ENCODE measurements at places on chromosomes 6 and 20.

GRCh38 chr6:36570264-36570663 lies 23.0 kb upstream of the STK38 start:
- no peak for DNase-seq

DNA sequence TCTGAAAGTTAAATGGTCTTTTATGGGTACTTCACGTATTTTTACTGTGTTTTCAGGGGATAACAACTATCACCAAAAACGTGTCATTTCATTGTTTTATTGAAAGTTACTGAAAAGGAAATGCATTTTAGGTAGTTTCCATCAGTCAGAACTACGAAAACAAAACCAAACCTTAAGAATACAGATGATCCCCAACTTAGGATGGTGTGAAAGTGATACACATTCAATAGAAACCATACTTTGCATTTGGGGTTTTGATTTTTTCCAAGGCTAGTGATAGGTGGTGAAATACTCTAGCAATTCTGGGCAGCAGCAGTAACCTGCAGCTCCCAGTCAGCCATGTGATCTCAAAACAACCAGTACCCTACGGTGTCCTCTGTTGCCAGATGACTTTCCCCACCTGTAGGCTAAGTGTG lies 25.9 kb upstream of the EFHC1 start:
- peak; percentile 34 for DNase-seq

- no peak for DNase-seq
Observed at GRCh38 chr6:119142041-119142440, 63.6 kb upstream of the FAM184A start.

DNA sequence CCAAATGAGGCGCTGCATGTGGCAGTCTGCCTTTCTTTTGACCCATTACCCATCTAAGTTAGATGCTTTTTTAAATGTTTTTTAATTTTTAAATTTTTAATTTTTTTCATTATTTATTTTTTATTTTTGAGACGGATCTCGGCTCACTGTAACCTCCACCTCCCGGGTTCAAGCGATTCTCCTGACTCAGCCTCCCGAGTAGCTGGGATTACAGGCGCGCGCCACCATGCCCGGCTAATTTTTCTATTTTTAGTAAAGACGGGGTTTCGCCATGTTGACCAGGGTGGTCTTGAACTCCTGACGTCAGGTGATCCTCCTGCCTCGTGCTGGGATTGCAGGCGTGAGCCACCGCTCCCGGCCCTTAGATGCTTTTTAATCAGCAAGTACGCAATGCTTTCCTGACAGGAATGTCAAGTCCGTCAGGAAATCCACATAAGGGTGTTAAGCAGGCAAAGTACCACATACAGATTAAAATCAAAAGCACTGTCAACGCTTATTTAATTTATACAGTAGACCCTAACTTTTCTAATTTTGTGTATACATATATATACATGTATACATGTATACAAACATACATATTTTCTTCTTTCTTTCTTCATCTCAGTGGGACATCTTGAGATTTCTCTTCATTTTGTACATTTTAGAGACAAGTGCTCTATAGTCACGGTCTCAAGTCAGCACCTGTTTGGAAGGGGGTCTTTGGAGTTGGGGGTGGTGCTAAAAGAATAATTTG lies 995 bp upstream of the GSTA4 start:
- peak; percentile 23 for DNase-seq

DNA sequence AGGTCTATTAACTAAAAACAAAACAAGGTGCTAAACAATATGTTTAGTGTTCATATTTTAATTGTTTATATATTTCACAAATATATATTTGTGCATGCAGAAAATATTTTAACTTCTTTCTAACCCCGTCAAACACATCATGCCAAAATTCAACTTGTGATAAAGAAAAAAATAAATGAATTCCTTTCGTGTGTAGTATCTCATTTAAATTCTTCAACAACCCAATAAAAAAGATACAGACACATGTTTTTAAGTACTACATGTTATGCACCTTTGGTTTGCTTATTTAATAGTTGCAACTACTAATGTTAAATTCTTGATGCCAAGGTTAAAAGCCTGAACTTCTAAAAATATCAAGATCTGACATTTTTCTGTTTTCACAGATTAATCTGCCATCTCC lies 252.4 kb downstream of the ESR1 start:
- no peak for DNase-seq

- no peak for DNase-seq
Observed at GRCh38 chr20:21259346-21259745, 43.8 kb upstream of the XRN2 start.

DNA sequence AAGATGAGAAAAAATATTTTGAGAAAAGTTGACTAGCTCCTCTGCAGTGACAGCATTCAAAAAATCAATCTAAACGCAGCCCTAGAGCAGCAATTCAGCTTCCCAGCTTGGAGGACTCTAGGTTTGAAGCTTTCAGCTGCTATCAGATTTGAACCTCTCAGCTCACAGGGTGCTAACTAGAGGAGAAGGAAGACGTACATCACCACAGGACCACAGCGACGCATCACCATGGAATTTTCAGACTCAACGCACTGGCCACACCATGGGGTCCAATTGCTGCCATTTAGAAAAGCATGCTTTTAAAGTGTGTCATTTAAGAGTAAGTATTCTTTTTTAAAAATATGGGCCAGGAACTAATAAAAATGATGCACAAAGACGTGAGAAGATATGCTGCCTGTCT lies 45.0 kb upstream of the FUCA2 start:
- no peak for DNase-seq

GRCh38 chr6:144310765-144311164 lies 25.6 kb downstream of the UTRN start:
- DNase-seq: no peak

DNA sequence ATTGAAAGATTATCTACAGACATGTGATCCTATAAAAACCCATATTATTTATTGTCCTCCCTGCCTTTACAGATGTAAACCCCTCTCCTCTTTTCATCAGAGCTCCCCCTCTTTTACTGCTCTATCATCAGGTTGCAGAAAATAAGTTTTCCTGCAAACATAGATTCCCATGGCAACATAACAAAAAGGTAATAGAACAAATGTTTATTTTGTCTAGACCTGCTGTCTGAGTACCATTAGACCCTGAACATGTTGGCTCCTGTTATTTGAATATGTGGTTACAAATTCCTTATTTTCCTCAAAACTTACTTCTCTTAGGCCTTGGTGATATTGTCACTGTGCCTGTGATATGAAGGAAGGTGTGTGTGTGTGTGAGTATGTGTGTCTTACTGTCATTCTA lies 11.5 kb downstream of the MAPK14 start:
- no peak for DNase-seq

- DNase-seq: no peak
Observed at GRCh38 chr6:67935976-67936477, 699.1 kb upstream of the ADGRB3 start.

DNA sequence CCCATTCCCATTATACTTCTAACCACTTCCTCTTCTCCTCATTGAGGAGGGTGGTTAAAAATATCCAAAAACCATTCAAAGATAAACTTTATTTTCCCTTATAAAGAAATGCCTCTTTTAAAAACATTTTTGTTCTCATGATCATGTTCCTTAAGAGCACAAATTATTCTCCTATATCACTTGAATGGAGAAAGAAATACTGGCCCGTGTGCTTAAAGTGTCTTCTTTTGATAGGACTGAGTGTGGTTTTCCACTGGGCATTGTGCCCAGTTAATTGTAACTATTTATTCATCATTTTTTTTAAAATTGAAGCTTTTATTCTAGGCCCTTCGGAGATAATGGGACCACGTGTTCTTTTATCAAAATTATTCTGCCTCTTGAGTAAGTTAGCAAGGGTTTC lies 871.5 kb downstream of the QKI start:
- DNase-seq: no peak

DNA sequence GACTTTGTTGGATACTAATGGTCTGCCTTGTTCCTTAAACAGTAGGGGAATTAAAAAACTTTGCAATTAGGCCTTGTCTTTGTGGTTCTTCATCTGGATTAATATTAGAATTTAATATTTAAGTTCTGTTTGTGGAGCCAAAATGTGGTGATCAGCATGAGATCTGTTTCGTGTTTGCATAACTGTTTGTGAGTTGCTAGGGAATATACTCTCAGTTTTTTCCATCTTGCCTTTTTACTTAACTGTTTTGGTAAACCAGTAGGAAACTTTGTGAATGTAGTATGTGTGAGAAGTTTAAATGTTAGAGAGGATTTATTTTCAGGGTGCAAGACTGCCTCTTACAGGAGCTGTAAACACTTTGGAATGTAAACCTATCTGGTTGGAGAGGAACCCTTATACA lies 35.6 kb downstream of the LRRC1 start:
- no peak for DNase-seq

GRCh38 chr6:141451181-141451510 lies 681.6 kb upstream of the GJE1 start:
- DNase-seq: no peak

DNA sequence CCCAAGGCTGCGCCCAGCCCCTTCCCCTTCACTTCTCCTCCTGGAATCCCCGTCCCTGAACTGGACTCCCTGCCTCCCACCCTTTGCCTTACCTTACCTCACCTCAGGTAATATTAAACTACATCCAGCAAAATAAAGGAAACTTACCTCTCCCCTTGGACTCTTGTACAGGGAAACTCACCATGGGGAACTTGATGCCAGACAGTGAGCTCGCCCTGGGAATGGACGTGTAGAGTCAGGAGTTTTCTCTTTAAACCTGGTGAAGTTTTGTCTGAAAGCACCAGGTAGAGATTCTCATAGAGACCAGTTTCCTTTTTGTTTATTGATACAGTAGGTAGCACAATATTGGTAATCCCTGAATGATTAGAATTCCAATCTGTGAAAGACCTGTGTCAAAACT lies 544 bp upstream of the HLA-C start:
- peak; percentile 18 for DNase-seq

GRCh38 chr6:27754408-27754782 lies 157.8 kb downstream of the OR2B2 start:
- no peak for DNase-seq

GRCh38 chr20:48295445-48295903 lies 510.2 kb upstream of the SULF2 start:
- DNase-seq: no peak

GRCh38 chr20:39630215-39630908 lies 668.2 kb downstream of the DHX35 start:
- DNase-seq: no peak

DNA sequence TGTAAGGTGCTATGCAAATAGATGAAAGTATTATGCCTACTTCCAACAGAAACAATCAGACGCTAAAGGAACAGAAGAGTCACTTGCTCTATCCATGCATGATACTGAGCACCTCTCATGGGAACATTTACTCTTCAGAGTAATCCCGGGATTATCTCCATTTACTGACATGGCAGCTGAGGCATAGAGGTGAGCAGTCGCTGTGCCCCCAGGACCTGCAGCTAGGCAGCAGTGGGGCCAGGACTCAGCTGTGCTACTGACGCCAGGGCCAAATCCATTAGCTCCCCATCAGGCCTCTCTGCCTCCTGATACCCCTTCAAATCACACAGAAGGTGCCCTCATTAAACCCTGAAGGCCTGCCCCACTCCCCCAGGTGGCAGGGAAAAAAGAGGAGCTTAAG lies 51.9 kb downstream of the TRAM2 start:
- no peak for DNase-seq

DNA sequence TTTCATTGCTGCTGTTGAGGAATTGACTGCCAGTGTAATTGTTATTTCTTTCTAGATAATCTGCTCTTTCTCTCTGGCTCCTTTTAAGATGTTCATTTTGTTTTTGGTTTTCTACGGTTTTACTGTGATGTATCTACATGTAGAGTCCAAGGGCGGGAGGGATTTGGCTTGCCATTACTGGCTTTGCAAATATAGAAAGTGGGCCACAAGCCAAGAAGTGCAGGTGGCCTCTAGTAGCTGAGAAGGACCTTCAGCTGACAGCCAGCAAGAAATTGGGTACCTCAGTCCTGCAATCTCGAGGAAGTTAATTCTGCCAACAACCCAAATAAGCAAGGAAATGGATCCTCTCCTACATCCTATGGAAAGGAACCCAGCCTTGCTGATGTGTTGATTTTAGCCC lies 42.8 kb upstream of the GLP1R start:
- DNase-seq: no peak

GRCh38 chr6:43913375-43914271 lies 143.6 kb downstream of the VEGFA start:
- DNase-seq: no peak

- DNase-seq: no peak
Observed at GRCh38 chr20:22374678-22375590, 209.4 kb downstream of the FOXA2 start.

DNA sequence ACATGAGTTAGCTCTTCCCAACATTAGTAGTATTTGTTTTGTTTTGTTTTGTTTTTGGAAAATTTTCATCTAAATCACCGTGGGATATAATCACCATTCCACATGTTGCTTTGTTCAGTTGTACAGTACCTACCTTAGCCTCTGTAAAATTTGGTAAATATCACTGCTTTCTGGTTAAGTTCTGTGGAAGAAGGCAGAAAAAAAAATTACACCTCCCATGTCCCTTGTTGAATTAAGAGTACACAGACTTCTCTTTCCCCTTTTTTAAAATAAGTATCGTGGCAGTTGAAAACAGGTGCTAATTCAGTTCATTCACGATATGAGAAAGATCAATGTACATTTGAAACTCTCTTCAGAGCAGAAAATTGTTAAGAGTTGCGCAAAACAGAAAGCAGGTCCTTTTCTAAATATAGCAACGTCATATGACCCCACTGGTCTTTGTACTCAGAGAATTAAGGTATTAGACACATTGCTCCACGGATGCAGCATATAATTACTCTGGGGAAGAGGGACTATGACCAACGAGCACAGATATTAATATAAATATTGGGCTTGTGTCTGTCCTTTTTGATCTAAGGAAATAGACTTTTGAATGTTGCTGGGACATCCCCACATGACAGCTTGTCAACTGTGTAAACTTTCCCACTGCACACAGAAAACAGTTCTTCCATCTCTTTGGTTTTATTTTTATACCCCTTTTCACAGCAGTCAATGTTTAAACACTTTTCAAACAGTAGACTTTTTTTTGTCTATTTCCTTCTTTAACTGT lies 58.6 kb upstream of the ZNF217 start:
- DNase-seq: peak; percentile 33

DNA sequence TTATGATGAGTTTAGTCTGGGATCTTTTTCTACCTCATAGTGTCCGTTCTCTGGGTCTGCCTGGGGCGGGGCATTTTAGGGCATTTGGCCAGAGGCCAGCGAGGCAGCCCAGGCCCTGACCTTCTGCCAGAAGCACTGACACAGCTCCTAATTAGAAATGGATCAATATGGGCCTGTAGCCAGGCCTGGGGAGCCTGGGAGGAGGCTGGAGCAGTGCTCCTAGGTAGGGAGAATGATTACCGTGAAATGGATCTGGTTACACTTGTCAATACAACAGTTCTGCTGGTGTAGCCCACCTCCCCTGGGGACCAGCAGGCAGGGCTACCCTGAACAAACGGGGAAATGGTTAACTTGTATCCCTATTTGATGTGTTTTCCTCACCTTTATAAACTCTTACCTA lies 23.0 kb downstream of the RALY start:
- no peak for DNase-seq

- peak; percentile 25 for DNase-seq
Observed at GRCh38 chr6:328136-328670, 35.9 kb downstream of the DUSP22 start.

- no peak for DNase-seq
Observed at GRCh38 chr6:22349051-22349450, 52.2 kb upstream of the PRL start.

- DNase-seq: peak; percentile 11
Observed at GRCh38 chr6:87279196-87279595, 43.2 kb upstream of the SMIM8 start.

GRCh38 chr20:10094566-10095173 lies 59.9 kb downstream of the ANKEF1 start:
- no peak for DNase-seq

Data from CD4-positive, alpha-beta T cell treated with Interleukin-15 for 4 hours (primary cell).